ENCODE measurements at places on chromosomes 5 and 9.
A peak's percentile ranks its signal among the peaks of the same experiment; 100 is the strongest.

DNA sequence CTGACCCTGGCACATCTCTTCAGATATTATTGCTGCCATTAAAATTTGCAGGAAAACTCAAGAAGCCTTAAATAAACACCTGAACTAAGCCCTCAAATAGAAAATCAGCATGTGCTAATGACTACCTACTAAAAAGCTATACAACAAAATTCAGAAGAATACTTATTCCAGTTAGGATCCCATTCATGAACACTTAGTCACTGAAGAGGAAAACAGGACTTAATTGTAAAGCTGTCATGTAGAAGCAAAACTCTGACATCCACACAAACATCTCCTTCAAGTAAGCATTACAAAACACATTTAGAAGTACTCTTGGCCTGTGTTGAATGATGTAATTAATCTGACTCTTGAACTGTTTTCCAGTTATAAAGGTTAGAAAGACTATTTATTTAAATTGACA, 19.9 kb downstream of the ELL2 start:
- no peak for DNase-seq

DNA sequence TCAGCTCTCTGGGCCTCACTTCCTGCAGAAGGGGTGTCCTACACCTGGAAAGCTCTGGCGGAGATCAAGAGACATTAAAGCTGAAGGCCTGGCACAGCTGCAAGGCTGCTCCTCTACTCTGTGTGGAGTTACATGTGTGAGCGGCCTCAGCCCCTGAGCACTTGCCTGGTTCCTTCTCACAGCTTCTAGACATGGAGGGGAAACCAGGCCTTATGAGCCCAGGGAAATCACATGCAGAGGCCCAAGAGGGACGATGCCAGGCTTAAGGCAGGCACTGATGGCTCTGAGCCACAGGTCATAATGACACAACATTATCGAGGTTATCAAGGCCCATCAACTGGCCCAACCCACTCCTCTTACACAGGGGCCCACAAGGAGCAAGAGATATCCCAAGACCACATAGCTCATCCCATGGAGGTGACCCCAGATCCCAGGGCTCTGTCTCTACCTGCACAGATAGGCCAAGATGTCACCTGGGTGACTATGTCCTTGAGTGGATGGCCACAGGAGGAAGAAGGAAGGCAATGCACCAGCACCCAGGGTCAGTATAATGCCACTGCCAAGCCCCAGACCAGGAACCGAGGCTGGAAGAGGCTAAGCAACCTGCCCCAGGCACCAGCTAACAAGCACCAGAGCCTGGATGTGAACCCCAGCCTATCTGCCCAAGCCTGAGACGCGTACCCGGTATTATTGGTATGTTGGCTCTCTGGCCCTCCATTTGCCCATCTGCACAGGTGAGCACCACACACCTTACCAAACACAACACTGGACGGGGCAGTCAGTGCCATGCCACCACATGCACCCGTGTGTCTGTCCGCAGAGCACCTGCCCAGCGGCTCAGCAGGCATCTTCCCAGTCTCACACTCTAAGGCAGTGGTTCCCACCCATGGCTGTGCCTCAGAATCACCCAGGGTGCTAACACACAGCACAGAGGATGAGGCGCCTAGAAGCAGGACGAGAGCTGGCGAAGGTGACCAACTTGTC, 143.3 kb downstream of the GABBR2 start:
- DNase-seq, result no peak

GRCh38 chr9:114909661-114910060, 20.7 kb downstream of the TNFSF8 start:
- no peak for DNase-seq

GRCh38 chr9:75088646-75089372, 495 bp downstream of the OSTF1 start:
- no peak for DNase-seq

DNA sequence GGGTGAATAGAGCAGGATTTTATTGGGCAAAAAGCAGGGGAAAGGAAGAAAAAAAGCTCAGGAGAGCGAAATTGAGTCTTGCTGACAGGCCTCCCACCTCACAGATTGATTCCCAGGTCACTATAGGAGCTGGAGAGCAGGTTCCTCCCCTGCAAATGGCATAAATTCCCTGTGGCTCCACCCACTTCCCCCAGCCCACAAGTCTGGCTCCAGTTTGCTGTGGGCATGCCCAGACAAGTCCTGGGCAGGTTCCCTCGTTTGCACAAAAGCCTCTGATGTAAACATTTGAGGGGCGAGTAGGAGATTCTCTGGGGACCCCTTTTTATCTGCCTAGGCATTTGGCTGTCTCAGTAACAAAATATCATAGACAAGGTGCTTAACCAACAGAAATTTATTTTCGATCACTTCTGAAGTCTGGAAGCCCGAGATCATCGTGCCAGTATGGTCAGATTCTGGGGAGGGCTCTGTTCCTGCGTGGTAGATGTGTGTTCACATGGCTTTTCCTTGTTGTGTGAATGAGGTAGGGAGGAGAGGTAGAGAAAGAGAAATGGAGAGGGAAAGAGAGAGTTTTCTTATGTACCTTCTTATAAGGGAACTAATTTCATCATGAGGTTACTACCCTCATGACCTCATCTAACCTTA, 614.5 kb downstream of the MAT2B start:
- peak; percentile 43 for DNase-seq

DNA sequence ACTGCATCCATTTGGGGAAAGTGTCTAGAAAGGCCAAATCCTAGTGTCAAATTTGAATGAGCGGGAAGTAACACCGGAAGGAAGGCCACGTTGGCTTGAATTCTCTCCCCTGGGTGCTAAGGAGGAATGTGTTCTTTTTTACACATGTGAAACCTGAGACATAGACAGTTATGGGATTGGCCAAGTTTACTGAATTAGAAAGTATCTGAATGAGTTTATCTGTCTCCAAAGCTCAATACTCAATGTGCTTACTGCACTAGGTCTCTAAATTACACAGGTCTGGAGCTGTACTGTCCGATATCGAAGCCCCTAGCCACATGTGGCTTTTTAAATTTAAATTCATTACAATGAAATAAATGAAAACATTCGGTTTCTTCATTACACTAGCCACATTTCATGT, 6.0 kb downstream of the DMRT1 start:
- DNase-seq, result no peak

DNA sequence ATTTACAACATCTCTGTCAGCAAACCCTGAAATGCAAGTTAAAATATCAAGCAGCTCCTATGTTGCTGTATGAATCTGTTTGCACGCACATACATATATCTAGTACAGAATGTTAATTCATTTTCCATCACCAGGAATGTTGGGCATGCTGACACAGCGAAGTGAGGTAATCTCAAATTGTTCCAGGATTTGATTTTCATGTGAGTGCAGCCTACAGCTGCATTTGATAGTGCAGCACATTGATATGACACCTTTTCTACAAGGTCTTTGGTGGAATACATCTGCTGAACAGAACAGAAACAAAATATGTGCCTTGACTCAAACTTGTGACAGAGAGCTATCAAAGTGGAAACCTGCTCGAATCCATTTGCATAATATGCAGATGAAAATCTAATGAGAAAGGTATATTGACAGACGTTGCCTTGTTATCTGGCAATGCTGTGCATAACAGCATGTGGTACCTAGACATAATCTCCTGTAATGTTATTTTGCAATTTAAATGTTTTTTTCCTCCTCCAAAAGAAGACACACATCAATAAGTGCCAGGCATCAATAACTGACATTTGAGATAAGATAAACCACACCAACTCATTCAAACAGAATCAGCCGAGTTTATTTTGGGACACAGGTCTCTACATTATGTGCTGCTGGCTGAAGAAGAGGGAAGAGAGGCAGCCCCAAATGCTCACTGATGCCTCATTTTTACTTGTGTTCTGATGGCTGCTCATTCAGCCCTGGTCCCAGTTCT, 512.2 kb downstream of the ZNF608 start:
- DNase-seq, result no peak

DNA sequence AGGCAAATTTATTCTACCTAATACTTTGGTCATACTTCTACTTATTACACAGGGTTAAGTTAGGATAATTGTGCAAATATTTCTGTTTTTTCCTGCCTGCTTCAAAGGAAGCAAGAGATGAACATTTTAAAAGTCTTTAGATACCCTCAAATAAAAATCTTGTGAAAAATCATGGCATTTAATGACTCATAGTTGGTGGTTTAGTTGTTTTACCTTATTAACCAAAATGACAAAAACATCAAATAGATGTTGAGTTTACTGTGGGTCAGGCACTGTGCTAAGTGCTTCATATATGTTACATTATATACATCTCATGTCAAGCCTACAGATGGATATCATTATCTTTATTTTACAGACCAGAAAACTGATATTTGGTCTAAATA, 54.4 kb downstream of the ZNF474 start:
- peak; percentile 28 for DNase-seq

All from NCI-H226 (cell line).